Parietal lobe (tissue), 2 donors: ENCODE measurements at places on chromosomes 6 and 20. TPM values are rescaled to one million over a fixed set of nuclear protein-coding genes. Genes with fewer than 3 reads are reported as not detected.

The CYP39A1 gene
- total RNA-seq = 3.1 TPM

The SLC2A10 gene
- 5.6 TPM for total RNA-seq

The TTLL9 gene
- 4.4 TPM for total RNA-seq

The RNF114 gene
- 60.4 TPM for total RNA-seq

The CCN2 gene
- 5.6 TPM for total RNA-seq

The ADGRF1 gene
- not detected for total RNA-seq

The BPIFB2 gene
- not detected for total RNA-seq

The KHDRBS2 gene
- total RNA-seq = 98.6 TPM

The GPR63 gene
- 22.8 TPM for total RNA-seq

The FNDC1 gene
- total RNA-seq = 0.63 TPM

The GDAP1L1 gene
- 121 TPM for total RNA-seq

The CEP57L1 gene
- total RNA-seq = 88.6 TPM

The PCK1 gene
- total RNA-seq = not detected

The HLA-DQA1 gene
- not detected for total RNA-seq

The PDYN gene
- total RNA-seq = 1.6 TPM
